ENCODE measurements at places on chromosomes 2 and 18. TPM values are rescaled to one million over a fixed set of nuclear protein-coding genes. Genes with fewer than 3 reads are reported as not detected.

DNA sequence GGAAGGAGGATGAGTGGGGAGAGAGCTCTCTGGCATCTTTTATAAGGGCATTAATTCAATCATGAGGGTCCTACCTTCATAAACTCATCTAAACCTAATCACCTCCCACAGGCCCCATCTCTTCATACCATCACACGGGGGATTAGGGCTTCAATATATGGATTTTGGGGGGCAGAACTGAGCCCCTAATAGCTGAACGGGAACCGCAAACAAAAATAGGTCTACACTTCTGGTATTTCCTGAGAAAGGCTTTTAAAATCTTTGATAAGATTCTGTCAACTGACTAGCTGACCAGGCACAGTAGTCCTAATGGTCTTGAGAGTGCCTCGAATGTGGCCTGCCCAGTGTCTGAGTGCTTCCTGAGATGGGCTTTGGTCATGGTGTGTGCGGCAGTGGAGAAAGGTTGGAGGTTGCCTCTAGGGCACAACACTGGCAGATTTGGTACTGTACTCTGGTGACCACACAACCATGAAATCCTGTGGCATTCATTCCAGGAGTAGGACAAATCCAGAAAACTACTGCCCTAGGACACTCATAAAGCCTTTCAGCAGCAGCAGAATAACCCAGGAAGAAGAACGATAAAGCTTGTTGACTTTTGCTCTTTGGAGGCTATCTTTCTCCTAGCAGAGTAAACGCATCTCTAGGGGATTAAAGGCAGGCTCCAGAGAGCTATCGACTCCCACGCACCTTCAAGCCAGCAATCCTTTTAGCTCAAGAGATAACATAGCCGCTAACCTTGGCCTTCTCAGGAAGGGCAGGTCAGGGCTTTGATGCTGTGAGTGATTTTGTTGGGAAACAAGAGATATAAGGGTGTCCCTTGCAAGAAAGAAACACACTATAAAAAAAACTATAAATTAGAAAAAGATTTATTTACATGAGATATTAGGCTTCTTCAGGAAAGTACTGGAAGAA, 12.3 kb upstream of the APOB start:
- H3K36me3 ChIP-seq, result no peaks in the 10 kb centered on the region
- no peak overlapping the region for H3K27ac ChIP-seq
- DNase-seq, result no peak
- H3K27me3 ChIP-seq, result no peaks in the 10 kb centered on the region

DNA sequence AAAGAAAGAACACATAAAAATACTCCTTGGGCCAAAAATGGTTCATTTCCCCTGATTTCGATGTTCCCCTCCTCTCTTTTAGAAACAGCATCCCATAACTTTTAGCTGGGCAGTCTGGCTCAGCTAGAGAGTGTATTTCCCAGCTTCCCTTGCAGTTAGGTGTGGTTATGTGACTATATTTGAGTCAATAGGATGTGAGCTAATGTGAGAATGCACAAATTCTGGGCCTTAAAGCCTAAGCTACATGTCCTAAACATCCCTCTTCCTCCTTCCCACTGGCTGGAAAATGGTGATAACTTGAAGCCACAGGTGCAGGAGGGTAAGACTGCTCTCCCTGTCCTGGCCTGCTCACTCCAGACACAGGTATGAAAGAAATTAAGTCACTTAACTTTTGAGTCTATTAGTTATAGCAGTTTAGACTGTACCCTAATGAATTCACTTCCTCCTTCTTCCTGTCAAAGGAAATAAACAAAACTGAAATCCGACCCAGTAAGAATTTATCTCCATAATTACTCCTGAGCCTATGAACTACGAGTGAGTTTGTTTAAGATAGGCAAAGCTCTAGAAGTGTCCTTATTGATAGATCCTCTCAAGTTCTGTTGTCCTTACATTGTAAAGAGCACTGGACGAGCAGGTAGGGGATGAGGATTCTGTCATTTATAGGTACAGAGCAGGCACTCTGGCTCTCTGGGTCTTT, 177.6 kb downstream of the MTX2 start:
- H3K4me3 ChIP-seq, result no peak overlapping the region
- no peak overlapping the region for H3K27ac ChIP-seq
- no peaks in the 10 kb centered on the region for H3K4me1 ChIP-seq
- no peaks in the 10 kb centered on the region for H3K27me3 ChIP-seq
- no peak for DNase-seq
- H3K36me3 ChIP-seq, result no peaks in the 10 kb centered on the region

- H3K27ac ChIP-seq, result peak overlapping the region; percentile 93
- peaks cover 31% of the 10 kb centered on the region for H3K4me1 ChIP-seq
- no peaks in the 10 kb centered on the region for H3K27me3 ChIP-seq
- peak; percentile 11 for DNase-seq
- H3K36me3 ChIP-seq, result no peaks in the 10 kb centered on the region
Observed at GRCh38 chr2:134917360-134917865, 1.2 kb upstream of the CCNT2 start.

- DNase-seq, result no peak
- peaks cover 36% of the 10 kb centered on the region for H3K4me1 ChIP-seq
- H3K27me3 ChIP-seq, result no peaks in the 10 kb centered on the region
- no peaks in the 10 kb centered on the region for H3K36me3 ChIP-seq
- H3K4me3 ChIP-seq, result no peak overlapping the region
Observed at GRCh38 chr18:36592282-36592681, 236.5 kb downstream of the TPGS2 start.

- H3K36me3 ChIP-seq, result no peaks in the 10 kb centered on the region
- peak within 1 kb of the TSS; percentile 93 for H3K27ac ChIP-seq
- H3K4me3 ChIP-seq, result peak within 1 kb of the TSS; percentile 82
- peak; percentile 84 for DNase-seq
- H3K27me3 ChIP-seq, result no peaks in the 10 kb centered on the region
Observed at GRCh38 chr2:112481528-112482233, at the start of gene TTL. TSS of gene TTL (plus strand) at chr2:112482156. CDS start at chr2:112482345, 189 bp downstream.

- H3K27ac ChIP-seq, result no peak overlapping the region
- H3K36me3 ChIP-seq, result no peaks in the 10 kb centered on the region
- no peak for DNase-seq
- H3K4me3 ChIP-seq, result no peak overlapping the region
- H3K27me3 ChIP-seq, result no peaks in the 10 kb centered on the region
Observed at GRCh38 chr2:172420216-172420615, 7.2 kb upstream of the ITGA6 start.

GRCh38 chr18:74898965-74899364, 301.3 kb downstream of the ZNF407 start:
- H3K4me3 ChIP-seq, result no peak overlapping the region
- peaks cover 4% of the 10 kb centered on the region for H3K4me1 ChIP-seq
- no peak for DNase-seq
- H3K27ac ChIP-seq, result no peak overlapping the region
- H3K27me3 ChIP-seq, result no peaks in the 10 kb centered on the region
- H3K36me3 ChIP-seq, result no peaks in the 10 kb centered on the region

GRCh38 chr2:218962859-218963492, 3.5 kb downstream of the CDK5R2 start:
- peaks cover 88% of the 10 kb centered on the region for H3K27me3 ChIP-seq
- H3K27ac ChIP-seq, result no peak overlapping the region
- DNase-seq, result peak; percentile 73
- no peaks in the 10 kb centered on the region for H3K4me1 ChIP-seq
- H3K36me3 ChIP-seq, result no peaks in the 10 kb centered on the region
- no peak overlapping the region for H3K4me3 ChIP-seq

GRCh38 chr2:100978582-100979191, 23.4 kb upstream of the RPL31 start:
- no peaks in the 10 kb centered on the region for H3K4me1 ChIP-seq
- H3K27me3 ChIP-seq, result no peaks in the 10 kb centered on the region
- no peak for DNase-seq
- H3K4me3 ChIP-seq, result no peak overlapping the region
- no peak overlapping the region for H3K27ac ChIP-seq

GRCh38 chr18:8253944-8254343, 355.3 kb upstream of the RAB12 start:
- peaks cover 7% of the 10 kb centered on the region for H3K4me1 ChIP-seq
- H3K36me3 ChIP-seq, result no peaks in the 10 kb centered on the region
- no peak overlapping the region for H3K27ac ChIP-seq
- H3K27me3 ChIP-seq, result no peaks in the 10 kb centered on the region

- H3K27ac ChIP-seq, result no peak overlapping the region
- no peaks in the 10 kb centered on the region for H3K27me3 ChIP-seq
- no peaks in the 10 kb centered on the region for H3K36me3 ChIP-seq
Observed at GRCh38 chr2:1052771-1053191, 102.1 kb downstream of the SNTG2 start.

GRCh38 chr2:88580088-88580487, 47.2 kb downstream of the EIF2AK3 start:
- H3K27me3 ChIP-seq, result no peaks in the 10 kb centered on the region
- DNase-seq, result no peak
- no peaks in the 10 kb centered on the region for H3K4me1 ChIP-seq
- peaks cover 100% of the 10 kb centered on the region for H3K36me3 ChIP-seq
- H3K4me3 ChIP-seq, result no peak overlapping the region

- no peaks in the 10 kb centered on the region for H3K36me3 ChIP-seq
- DNase-seq, result no peak
- no peak overlapping the region for H3K27ac ChIP-seq
- H3K4me3 ChIP-seq, result no peak overlapping the region
- H3K27me3 ChIP-seq, result peaks cover 37% of the 10 kb centered on the region
Observed at GRCh38 chr2:177153805-177154204, 58.8 kb upstream of the HNRNPA3 start.

GRCh38 chr2:238486123-238486848, 59.6 kb downstream of the ASB1 start:
- DNase-seq, result no peak
- no peak overlapping the region for H3K27ac ChIP-seq
- no peak overlapping the region for H3K4me3 ChIP-seq
- H3K27me3 ChIP-seq, result no peaks in the 10 kb centered on the region
- H3K36me3 ChIP-seq, result no peaks in the 10 kb centered on the region
- no peaks in the 10 kb centered on the region for H3K4me1 ChIP-seq

GRCh38 chr18:77250501-77250925, 865 bp downstream of the GALR1 start:
- DNase-seq, result no peak
- H3K4me1 ChIP-seq, result peaks cover 15% of the 10 kb centered on the region
- peaks cover 61% of the 10 kb centered on the region for H3K27me3 ChIP-seq
- H3K27ac ChIP-seq, result no peak overlapping the region
- no peaks in the 10 kb centered on the region for H3K36me3 ChIP-seq

- no peaks in the 10 kb centered on the region for H3K27me3 ChIP-seq
- no peak overlapping the region for H3K27ac ChIP-seq
- no peak for DNase-seq
- H3K4me1 ChIP-seq, result no peaks in the 10 kb centered on the region
- H3K36me3 ChIP-seq, result no peaks in the 10 kb centered on the region
Observed at GRCh38 chr18:51342815-51343214, 145.3 kb upstream of the MEX3C start.

GRCh38 chr2:237254911-237255578, 158.9 kb downstream of the COL6A3 start:
- H3K4me1 ChIP-seq, result peaks cover 17% of the 10 kb centered on the region
- H3K27ac ChIP-seq, result peak overlapping the region; percentile 84
- no peaks in the 10 kb centered on the region for H3K36me3 ChIP-seq
- H3K27me3 ChIP-seq, result no peaks in the 10 kb centered on the region
- no peak for DNase-seq

DNA sequence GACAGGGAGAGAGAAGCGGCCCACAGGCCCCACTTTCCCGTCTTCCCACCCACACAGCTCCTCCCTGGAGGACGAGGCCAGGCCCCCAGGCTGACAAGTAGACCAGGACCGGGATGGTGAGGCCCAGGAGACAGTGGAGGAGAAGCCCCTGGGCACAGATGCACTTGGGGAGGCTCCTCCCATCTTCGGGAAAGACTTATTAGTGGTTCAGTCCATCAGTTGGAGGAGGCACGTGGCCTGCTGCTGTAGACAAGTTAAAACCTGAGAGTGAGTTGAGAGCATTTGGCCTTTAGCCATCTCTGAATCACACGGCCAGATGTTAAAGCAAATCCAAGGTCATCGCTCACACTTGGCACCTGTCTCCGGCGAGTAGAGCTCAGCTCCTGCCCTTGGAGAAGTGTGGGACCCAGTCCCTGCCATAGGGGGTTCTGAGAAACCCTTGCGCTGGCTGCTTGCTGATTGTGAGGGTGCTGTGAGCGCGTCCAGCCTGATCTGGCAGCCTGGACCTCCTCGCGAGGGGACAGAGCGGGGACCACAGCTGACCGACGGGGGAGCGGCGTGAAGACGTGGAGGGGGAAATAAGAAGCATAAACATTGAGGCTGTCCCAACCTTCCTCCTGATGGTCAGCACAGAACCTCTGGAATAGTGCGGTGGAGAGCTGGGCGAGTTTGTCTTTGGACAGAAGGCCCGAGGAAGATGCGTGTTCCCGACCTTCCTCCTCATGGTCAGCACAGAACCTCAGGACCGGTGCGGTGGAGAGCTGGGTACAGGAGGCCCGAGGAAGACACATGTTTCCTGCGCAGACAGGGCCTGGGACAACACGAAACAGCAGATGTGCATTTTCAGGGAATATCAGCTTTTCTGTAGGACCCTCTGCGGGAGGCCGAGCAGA, 24.7 kb upstream of the ALLC start:
- no peak for DNase-seq
- no peaks in the 10 kb centered on the region for H3K27me3 ChIP-seq
- H3K4me3 ChIP-seq, result no peak overlapping the region
- H3K36me3 ChIP-seq, result no peaks in the 10 kb centered on the region

Gene COL5A2
- 8.1 TPM for total RNA-seq

Gene APCDD1
- 21.6 TPM for total RNA-seq

Gene CCDC148
- 0.67 TPM for total RNA-seq

Gene ACADL
- 0.52 TPM for total RNA-seq

Gene ADAM23
- 54.6 TPM for total RNA-seq

Gene DNAH6
- total RNA-seq, result 0.11 TPM

Gene CYS1
- 0.77 TPM for total RNA-seq

Gene RUFY4
- total RNA-seq, result not detected

Gene FAM210A
- 58.3 TPM for total RNA-seq

Gene SMC6
- 10.9 TPM for total RNA-seq

Gene COL3A1
- 70.2 TPM for total RNA-seq

Gene NTSR2
- not detected for total RNA-seq

All from heart right ventricle (tissue), 16 donors.